ENCODE measurements at places on chromosomes 3 and 15. TPM values are rescaled to one million over a fixed set of nuclear protein-coding genes. Genes with fewer than 3 reads are reported as not detected.

The AADAC gene
- 6.7 TPM for total RNA-seq

The GREM1 gene
- 31.2 TPM for total RNA-seq

DNA sequence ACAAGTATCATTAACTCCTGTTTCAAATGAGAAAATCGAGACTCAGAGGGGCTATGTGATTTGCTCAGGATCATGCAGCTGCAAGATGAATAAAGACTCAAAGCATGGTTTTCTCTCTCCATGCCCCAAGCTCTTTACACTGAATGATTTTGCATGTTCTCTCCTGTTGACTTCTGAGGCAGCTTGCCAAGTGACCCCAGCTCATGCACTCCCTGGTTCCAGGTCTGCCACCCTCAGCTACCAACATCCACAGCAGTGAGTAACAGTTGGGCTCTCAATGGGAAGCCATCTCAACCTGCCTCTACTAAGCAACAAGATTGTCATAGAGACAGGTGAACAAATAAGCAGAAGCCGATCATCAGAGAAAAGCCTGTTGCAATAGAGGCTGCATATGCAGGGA lies 116.9 kb upstream of the GADL1 start:
- H3K4me3 ChIP-seq: no peak overlapping the region
- H3K36me3 ChIP-seq: no peaks in the 10 kb centered on the region
- H3K27me3 ChIP-seq: no peaks in the 10 kb centered on the region
- no peak overlapping the region for H3K27ac ChIP-seq

- peak; percentile 16 for DNase-seq
- peaks cover 3% of the 10 kb centered on the region for H3K36me3 ChIP-seq
- H3K27me3 ChIP-seq: no peaks in the 10 kb centered on the region
- no peaks in the 10 kb centered on the region for H3K4me1 ChIP-seq
- no peak overlapping the region for H3K27ac ChIP-seq
- H3K4me3 ChIP-seq: no peak overlapping the region
These were observed 20.2 kb upstream of the SKOR1 start for GRCh38 chr15:67805008-67805665.

The ATRIP gene
- 2.3 TPM for total RNA-seq

- no peak for DNase-seq
- no peak overlapping the region for H3K27ac ChIP-seq
- no peaks in the 10 kb centered on the region for H3K36me3 ChIP-seq
- no peak overlapping the region for H3K4me3 ChIP-seq
- no peaks in the 10 kb centered on the region for H3K27me3 ChIP-seq
These were observed 256.7 kb upstream of the KCNH8 start for GRCh38 chr3:18891641-18892040.

The P2RY12 gene
- total RNA-seq: 4.8 TPM

- H3K36me3 ChIP-seq: no peaks in the 10 kb centered on the region
- H3K4me3 ChIP-seq: no peak overlapping the region
- no peak overlapping the region for H3K27ac ChIP-seq
- H3K27me3 ChIP-seq: no peaks in the 10 kb centered on the region
These were observed 1077.4 kb downstream of the EPHA3 start for GRCh38 chr3:90184861-90185260.

- H3K27me3 ChIP-seq: peaks cover 10% of the 10 kb centered on the region
- H3K36me3 ChIP-seq: no peaks in the 10 kb centered on the region
- no peaks in the 10 kb centered on the region for H3K4me1 ChIP-seq
These were observed 2.3 kb upstream of the MUC4 start for GRCh38 chr3:195813916-195814640.

The OXNAD1 gene
- total RNA-seq: 51.3 TPM

DNA sequence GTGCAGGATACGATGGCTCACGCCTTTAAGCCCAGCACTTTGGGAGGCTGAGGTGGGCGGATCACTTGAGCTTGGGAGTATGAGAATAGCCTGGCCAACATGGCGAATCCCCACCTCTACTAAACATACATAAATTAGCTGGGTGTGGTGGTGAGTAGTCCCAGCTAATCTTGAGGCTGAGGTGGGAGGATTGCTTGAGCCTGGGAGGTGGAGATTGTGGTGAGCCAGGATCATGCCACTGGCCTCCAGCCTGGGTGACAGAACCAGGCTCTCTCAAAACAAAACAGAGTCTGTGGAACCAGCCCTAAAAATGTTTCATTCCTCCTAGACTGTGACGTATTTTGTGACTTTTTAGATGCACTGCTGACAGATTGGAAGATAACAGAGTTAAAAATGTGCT lies 34.3 kb upstream of the RAD51 start:
- no peak for DNase-seq
- H3K4me1 ChIP-seq: no peaks in the 10 kb centered on the region
- no peak overlapping the region for H3K27ac ChIP-seq
- no peaks in the 10 kb centered on the region for H3K36me3 ChIP-seq

The DGKG gene
- total RNA-seq: 0.72 TPM

DNA sequence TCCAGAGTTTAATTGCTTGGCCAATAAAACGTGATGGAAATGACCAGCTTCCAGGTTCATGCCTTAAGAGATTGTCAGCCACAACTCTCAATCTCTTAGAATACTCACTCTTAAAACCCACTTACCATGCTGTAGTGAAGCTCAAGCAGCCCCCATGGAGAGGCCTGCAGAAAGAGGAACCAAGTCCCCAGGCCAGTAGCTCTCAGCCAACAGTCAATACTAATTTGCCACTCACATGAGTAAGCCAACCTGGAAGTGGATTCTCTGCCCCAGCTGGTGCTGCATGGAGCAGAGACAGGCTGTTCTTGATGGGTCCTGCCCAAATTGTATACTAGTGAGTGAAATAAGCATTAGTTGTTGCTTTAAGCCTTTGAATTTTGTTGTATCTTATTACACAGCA lies 155.9 kb downstream of the OXSM start:
- no peak for DNase-seq
- no peaks in the 10 kb centered on the region for H3K27me3 ChIP-seq
- H3K4me3 ChIP-seq: no peak overlapping the region
- no peak overlapping the region for H3K27ac ChIP-seq
- no peaks in the 10 kb centered on the region for H3K36me3 ChIP-seq

The RARB gene
- 10.5 TPM for total RNA-seq

The CACNA2D3 gene
- total RNA-seq: 18.1 TPM

- H3K27me3 ChIP-seq: no peaks in the 10 kb centered on the region
- peaks cover 8% of the 10 kb centered on the region for H3K4me1 ChIP-seq
- no peak overlapping the region for H3K4me3 ChIP-seq
These were observed 29.9 kb upstream of the GHSR start for GRCh38 chr3:172478116-172478515.

GRCh38 chr15:41908736-41909461 lies 15.0 kb upstream of the SPTBN5 start:
- H3K4me3 ChIP-seq: no peak overlapping the region
- H3K36me3 ChIP-seq: peaks cover 39% of the 10 kb centered on the region
- H3K4me1 ChIP-seq: peaks cover 29% of the 10 kb centered on the region
- H3K27me3 ChIP-seq: no peaks in the 10 kb centered on the region
- peak; percentile 73 for DNase-seq

- H3K27ac ChIP-seq: peak overlapping the region; percentile 8
- H3K36me3 ChIP-seq: no peaks in the 10 kb centered on the region
- H3K4me3 ChIP-seq: no peak overlapping the region
- no peaks in the 10 kb centered on the region for H3K27me3 ChIP-seq
- H3K4me1 ChIP-seq: peaks cover 7% of the 10 kb centered on the region
These were observed 239.9 kb upstream of the LRTM1 start for GRCh38 chr3:55167586-55168317.

- no peak for DNase-seq
- no peaks in the 10 kb centered on the region for H3K27me3 ChIP-seq
- H3K36me3 ChIP-seq: no peaks in the 10 kb centered on the region
- H3K4me3 ChIP-seq: no peak overlapping the region
These were observed 239.0 kb upstream of the KCNMB2 start for GRCh38 chr3:178297199-178297598.

DNA sequence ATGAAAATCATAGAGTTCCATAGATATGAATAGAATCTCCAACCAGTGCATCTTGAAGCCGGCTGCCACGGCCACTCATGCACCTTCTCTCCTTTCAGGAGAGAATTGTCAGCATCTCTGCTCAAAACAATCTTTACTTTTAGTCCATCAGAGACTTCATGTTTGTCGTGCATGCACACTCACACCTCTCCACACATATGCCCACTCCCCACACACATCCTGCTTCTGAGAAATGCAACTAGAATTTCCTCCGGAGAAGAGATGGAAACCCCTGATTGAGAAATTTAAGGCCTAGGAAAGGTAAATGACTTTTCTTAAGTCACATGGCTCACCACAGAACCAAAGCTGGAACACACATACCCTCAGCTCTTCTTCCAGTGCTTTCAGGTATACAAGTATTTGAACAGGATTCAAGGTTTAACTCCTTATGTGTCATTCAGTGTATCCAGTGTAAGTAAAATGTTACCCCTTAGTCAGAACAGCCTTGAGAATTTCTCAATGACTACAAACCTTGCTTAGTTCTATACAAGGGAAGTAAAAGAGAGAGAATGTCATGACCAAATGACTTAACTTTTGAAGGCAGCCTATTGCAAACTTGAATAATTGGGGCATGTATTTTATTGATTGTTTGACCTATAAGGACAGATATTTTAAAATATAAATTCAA lies 69.1 kb upstream of the TSEN2 start:
- H3K27ac ChIP-seq: no peak overlapping the region
- H3K4me3 ChIP-seq: no peak overlapping the region
- H3K36me3 ChIP-seq: no peaks in the 10 kb centered on the region
- peaks cover under 1% of the 10 kb centered on the region for H3K4me1 ChIP-seq
- no peaks in the 10 kb centered on the region for H3K27me3 ChIP-seq
- DNase-seq: no peak

The EIF5A2 gene
- total RNA-seq: 27.2 TPM

The CCRL2 gene
- not detected for total RNA-seq

DNA sequence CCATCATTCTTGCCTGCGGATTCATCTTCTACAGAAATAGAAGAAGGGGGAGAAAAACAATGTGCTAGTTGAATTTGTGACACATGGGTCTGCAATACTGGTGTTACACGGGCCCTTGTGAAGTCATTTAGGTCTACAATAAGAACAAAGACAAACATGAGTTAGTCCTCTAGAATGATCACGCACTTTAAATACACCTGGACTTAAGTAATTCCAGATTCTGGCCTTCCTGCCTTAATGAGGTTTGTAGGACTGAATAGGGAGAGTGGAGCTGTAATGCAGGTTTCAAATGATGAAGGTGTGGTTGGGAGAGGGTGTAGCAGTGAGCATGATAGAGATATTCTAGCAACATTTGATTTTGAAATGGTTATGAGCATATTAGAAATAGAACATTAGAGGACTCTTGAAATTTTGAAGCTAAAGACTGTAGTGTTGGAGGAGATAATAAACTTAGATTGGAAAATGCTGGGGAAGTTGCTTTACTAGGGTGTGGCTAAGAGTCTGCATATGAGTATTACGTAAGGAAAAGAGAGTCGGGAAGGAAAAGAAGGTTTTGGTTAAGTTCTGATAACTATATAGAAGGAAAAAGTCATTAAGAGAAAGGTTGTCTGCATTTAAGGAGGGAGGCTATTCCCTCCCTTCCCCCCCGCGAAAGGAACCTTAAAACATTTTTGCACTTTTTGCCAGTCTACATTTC lies 606 bp downstream of the EIF2A start:
- H3K27me3 ChIP-seq: no peaks in the 10 kb centered on the region
- H3K27ac ChIP-seq: peak overlapping the region; percentile 66
- H3K36me3 ChIP-seq: peaks cover 32% of the 10 kb centered on the region
- peak overlapping the region; percentile 80 for H3K4me3 ChIP-seq
- peaks cover 64% of the 10 kb centered on the region for H3K4me1 ChIP-seq

GRCh38 chr3:175422744-175423143 lies 563.6 kb downstream of the NAALADL2 start:
- no peaks in the 10 kb centered on the region for H3K36me3 ChIP-seq
- H3K4me3 ChIP-seq: no peak overlapping the region
- DNase-seq: no peak
- H3K27me3 ChIP-seq: no peaks in the 10 kb centered on the region
- no peak overlapping the region for H3K27ac ChIP-seq

The ADCY5 gene
- total RNA-seq: 6.1 TPM

- no peak for DNase-seq
- H3K27ac ChIP-seq: no peak overlapping the region
- H3K27me3 ChIP-seq: no peaks in the 10 kb centered on the region
- no peak overlapping the region for H3K4me3 ChIP-seq
These were observed 29.4 kb downstream of the MELTF start for GRCh38 chr3:197000211-197000610.

GRCh38 chr3:124431331-124431994 lies 298.8 kb upstream of the UMPS start:
- no peak overlapping the region for H3K27ac ChIP-seq
- no peak for DNase-seq
- no peaks in the 10 kb centered on the region for H3K36me3 ChIP-seq
- H3K27me3 ChIP-seq: no peaks in the 10 kb centered on the region

- H3K36me3 ChIP-seq: no peaks in the 10 kb centered on the region
- no peaks in the 10 kb centered on the region for H3K4me1 ChIP-seq
- H3K27me3 ChIP-seq: no peaks in the 10 kb centered on the region
- no peak overlapping the region for H3K4me3 ChIP-seq
These were observed 15.8 kb upstream of the ALAS1 start for GRCh38 chr3:52182196-52182595.

The CCR3 gene
- total RNA-seq: 7.1 TPM

DNA sequence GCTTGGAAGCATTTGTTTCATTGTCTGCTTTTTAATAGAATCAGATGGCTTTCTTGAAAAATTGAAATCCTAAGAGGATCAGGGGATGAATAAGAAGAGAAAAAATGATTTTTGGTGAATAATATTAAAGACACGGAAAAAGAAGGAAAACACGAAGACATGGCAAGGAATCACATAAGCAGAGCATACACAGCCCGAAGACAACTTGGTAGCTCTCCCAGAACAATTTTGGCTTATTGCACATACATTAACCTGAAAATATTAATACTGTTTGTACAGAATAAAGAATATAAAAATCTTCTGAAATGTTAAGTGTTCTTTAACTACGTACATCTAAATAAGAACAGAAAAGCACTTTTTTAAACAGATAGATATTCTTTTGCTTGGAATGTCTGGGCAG lies 150.0 kb downstream of the SHOX2 start:
- H3K36me3 ChIP-seq: no peaks in the 10 kb centered on the region
- H3K27ac ChIP-seq: no peak overlapping the region
- H3K4me1 ChIP-seq: no peaks in the 10 kb centered on the region
- no peak for DNase-seq
- H3K4me3 ChIP-seq: no peak overlapping the region
- H3K27me3 ChIP-seq: no peaks in the 10 kb centered on the region

DNA sequence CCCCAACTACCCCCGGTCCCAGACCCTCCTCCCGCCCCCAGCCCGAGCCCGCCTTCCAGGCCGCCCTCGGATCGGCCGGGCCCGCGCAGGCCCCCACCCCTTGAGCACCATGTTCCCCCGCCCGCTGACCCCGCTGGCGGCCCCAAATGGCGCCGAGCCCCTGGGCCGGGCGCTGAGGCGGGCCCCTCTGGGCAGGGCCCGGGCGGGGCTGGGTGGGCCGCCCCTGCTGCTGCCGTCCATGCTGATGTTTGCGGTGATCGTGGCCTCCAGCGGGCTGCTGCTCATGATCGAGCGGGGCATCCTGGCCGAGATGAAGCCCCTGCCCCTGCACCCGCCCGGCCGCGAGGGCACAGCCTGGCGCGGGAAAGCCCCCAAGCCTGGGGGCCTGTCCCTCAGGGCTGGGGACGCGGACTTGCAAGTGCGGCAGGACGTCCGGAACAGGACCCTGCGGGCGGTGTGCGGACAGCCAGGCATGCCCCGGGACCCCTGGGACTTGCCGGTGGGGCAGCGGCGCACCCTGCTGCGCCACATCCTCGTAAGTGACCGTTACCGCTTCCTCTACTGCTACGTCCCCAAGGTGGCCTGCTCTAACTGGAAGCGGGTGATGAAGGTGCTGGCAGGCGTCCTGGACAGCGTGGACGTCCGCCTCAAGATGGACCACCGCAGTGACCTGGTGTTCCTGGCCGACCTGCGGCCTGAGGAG lies 472 bp downstream of the CHST14 start:
- H3K4me3 ChIP-seq: peak overlapping the region; percentile 79
- peak overlapping the region; percentile 90 for H3K27ac ChIP-seq
- H3K4me1 ChIP-seq: peaks cover 16% of the 10 kb centered on the region
- H3K27me3 ChIP-seq: no peaks in the 10 kb centered on the region
- H3K36me3 ChIP-seq: peaks cover 16% of the 10 kb centered on the region

All from stomach (tissue), 19 donors.